ENCODE measurements at places on chromosomes 7 and 10.

- no peak for DNase-seq
Observed at GRCh38 chr10:129709627-129710509, 242.8 kb downstream of the MGMT start.

- DNase-seq = no peak
Observed at GRCh38 chr7:157497367-157497743, 160.6 kb downstream of the DNAJB6 start.

- no peak for DNase-seq
Observed at GRCh38 chr10:7243873-7244272, 167.0 kb downstream of the SFMBT2 start.

- DNase-seq = no peak
Observed at GRCh38 chr10:70926226-70927000, 38.0 kb upstream of the PCBD1 start.

- DNase-seq = no peak
Observed at GRCh38 chr7:149353739-149354504, 91.9 kb downstream of the ZNF783 start.

DNA sequence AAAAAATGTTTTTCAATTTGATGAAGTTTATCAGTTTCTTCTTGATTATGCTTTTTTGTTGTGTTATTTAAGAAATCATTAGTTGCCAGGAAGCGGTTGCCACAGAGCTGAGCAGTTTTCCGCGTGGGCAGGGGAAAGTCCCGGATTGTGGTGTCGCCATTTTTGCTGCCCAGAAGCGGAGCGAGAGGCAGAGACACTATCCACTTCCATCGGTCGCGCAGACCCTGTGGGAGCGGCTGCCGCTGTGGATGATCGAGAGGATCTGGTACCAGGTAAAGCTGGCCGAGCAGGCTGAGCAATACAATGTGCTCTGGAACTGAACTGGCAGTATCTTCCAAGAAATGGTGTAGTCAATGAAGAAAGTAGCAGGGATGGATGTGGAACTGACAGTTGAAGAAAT lies 119.8 kb downstream of the ZNF736 start:
- no peak for DNase-seq

DNA sequence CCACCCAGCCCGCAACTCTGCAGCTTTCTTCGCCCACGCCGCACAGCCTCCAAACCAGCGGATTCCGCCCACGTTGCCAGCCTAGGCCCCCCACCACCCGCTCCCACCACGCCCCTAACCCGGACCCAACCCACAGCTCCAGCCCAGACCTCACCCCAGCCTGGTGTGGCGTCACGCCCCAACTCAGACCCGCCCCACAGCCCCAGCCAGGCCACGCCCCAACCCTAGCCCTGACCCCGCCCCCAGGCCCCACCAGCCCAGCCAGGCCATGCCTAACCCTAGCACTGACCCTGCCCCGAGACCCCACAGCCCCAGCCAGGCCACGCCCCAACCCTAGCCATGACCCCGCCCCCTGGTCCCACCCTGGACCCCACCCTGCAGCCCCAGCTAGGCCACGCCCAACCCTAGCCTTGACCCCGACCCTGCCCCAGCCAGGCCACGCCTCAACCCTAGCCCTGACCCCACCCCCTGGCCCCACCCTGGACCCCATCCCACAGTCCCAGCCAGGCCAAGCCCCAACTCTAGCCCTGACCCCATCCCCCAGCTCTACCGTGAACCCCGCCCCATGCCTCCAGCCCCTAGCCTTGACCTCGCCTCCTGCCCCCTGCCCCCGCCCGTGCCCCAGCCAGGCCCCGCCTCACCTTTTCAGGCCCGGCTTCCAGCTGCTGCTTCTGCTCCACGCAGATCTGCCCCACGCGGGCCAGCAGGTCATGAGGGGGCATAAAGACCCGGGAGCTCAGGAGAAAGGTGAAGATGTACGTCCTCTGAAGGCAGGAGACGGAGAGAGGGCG lies 64.0 kb downstream of the RASGEF1A start:
- DNase-seq = peak; percentile 59

- DNase-seq = no peak
Observed at GRCh38 chr10:97584798-97585438, 729 bp downstream of the HOGA1 start.

GRCh38 chr7:93352881-93353280 lies 120.7 kb downstream of the VPS50 start:
- DNase-seq = no peak

DNA sequence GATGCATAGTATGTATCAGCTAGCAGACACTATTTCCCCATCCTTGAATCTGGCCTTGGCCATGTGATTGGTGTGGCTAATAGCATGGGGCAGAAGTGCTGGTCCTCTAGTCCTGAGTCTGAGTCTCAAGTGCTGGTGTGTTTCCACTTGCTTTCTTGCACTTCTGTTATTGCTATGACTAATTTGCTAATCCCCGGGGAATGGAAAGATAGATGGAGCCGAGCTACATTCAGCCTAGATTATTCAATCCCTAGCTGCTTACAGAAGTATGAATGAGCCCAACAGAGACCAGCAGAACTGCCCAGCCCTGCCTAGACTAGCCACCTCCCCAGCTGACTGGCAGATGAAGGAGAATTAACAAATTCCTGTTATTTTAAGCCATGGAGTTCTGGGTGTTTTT lies 53.2 kb upstream of the SYPL1 start:
- no peak for DNase-seq

DNA sequence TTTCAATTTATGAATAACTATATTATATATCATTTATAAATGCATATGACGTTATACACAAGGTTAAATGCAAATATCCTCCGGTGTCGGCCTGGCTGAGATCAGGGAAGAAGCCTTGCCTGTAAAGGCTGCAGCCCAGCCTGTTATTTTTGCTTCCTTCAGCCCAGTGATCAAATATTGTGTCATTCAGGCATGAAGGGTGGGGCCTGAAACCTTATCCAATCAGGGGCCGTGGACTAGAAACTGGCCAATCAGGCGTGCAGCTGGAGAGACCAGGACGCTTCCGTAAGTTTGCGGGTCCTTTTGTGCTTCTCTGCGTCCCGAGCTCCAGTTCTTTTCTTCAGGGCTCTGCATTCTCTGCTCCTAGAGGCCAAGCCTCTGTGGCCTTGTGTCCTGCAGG lies at the start of gene ZNF722:
Gene ZNF722 (plus strand): TSS at position 301 of the 400 bp plus-strand sequence. CDS start 113 bp downstream, outside the sequence.
- DNase-seq = no peak

- DNase-seq = no peak
Observed at GRCh38 chr10:18178854-18179483, 38.7 kb downstream of the CACNB2 start.

GRCh38 chr10:33719005-33719703 lies 384.7 kb upstream of the NRP1 start:
- no peak for DNase-seq

DNA sequence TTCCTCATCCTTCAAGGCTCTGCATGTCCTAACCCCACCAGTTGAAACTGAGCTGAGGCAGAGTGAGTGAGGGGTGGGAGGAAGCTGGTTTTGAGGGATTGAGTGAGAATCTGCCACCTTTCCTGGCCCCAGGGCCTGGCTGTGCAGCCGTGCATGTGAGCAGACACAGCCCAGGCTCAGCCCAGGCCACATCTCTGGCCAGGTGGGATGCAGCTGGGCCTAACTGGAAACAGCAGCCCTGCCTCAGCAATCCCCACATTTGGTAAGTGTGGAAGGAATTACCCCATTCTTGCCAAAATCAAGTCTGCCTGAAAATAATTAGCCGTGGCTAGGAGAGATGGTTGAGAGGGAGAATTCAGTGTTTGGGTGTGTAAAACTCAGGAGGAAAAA lies 116.6 kb downstream of the NEURL1 start:
- DNase-seq = no peak

GRCh38 chr7:158487631-158488151 lies 99.9 kb downstream of the PTPRN2 start:
- no peak for DNase-seq

DNA sequence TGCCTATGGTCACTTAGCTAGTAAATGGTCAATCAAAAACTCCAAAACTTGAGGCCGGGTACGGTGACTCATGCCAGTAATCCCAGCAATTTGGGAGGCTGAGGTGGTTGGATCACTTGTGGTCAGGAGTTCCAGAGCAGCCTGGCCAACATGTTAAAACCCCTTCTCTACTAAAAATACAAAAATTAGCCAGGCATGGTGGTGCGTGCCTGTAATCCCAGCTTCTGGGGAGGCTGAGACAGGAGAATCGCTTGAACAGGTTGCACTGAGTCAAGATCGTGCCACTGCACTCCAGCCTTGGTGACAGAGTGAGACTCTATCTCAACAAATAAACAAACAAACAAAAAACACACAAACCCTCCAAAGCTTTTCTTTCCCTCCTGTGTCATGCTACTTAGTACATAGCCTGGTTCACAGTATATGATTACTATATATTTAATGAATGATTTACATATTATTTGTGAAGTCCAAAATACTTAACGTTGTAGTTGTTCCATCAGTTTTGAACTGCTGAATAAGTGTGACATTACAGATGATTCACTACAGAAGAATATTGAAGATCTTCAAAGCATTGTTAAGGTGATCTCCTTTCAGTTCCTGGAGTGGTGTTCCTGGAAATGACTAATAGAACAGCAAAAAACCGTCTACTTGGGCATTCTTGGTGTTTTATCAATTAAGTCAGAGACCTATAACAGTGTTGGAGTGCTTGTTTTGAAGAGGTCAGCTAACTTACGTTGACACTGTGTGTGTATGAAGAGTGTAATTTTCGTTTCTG lies 72.9 kb downstream of the ADK start:
- DNase-seq = no peak

GRCh38 chr10:8978100-8978499 lies 923.6 kb downstream of the GATA3 start:
- DNase-seq = no peak

GRCh38 chr10:22319547-22319979 lies 1.3 kb upstream of the BMI1 start:
- DNase-seq = no peak

DNA sequence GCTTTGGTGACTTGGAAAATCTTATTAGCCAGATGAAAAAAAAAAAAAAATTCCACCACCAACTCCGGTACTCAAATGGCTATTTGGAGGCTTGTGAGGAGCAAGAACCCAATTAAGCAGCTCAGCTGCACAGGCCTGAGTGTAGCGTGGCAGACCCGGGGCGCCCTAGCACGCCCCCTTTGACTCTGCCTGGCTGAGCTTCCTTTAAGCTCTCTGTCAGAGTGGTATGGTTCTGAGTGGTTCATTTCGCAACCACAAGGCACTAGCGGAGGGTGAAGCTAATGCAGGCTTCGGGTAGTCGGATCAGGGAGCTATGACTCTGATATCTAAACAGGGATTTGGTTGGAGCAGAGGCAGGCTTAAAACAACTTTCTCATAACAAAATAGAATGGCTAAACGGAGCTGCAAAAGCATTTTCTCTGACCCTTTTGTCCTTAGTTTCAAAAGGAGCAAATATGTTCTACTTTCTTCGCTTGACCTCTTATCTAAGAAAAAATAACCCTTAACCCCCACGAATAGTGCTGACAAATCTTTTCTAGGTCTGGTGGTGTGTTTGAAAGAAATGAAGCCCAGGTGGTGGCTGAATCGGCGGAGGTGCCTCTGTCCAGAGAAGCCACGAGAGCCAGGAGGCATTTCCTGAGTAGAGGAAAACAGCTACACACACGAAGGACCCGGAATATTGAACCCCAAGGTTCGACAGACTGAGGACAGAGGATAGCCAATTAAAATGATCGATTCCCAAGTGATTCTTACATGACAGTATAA lies 285.4 kb upstream of the GLI3 start:
- DNase-seq = no peak

DNA sequence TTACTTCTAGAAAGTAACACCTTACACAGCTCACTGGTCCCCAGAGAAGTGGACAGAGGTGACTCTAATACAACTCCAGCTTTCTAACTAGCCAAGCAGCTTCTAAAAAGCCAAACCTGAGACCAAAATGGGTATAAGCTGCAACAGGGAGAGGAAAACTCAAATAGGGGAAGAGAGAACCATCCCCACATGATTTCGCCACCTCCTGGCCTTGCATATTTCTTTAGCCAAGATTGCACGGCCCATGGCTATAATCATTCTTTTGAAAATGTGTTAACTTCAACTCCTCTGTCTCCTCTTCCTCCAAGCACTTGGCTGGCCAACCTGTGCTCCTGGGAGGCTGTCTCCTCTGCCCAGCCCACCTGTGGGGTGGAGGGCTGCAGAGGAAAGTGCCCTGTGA lies 28.7 kb downstream of the NUP42 start:
- no peak for DNase-seq

- no peak for DNase-seq
Observed at GRCh38 chr10:87632454-87632853, 27.2 kb upstream of the PAPSS2 start.

- DNase-seq = no peak
Observed at GRCh38 chr10:58431903-58432302, 46.7 kb downstream of the TFAM start.

DNA sequence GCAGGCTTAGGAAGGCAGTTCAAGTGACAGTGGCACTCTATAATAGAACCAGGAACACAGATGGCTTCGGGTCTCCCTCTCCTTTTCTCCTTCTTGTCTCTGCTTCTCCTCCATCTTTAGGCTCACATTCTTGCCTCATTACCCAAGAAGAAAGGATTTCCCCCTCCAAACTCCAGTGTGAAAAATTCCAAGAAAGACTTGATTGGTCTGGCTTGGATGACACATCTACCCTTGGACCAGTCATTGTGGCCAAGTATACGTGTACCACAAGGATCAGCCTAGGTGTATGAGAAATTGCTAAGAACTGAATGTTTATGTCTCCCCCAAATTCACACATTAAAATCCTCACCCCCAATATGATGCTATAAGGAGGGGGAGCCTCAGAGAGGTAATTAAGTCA lies 53.9 kb downstream of the PRTFDC1 start:
- DNase-seq = no peak

GRCh38 chr7:27179503-27180430 lies 5.3 kb downstream of the HOXA11 start:
- DNase-seq = peak; percentile 57

DNA sequence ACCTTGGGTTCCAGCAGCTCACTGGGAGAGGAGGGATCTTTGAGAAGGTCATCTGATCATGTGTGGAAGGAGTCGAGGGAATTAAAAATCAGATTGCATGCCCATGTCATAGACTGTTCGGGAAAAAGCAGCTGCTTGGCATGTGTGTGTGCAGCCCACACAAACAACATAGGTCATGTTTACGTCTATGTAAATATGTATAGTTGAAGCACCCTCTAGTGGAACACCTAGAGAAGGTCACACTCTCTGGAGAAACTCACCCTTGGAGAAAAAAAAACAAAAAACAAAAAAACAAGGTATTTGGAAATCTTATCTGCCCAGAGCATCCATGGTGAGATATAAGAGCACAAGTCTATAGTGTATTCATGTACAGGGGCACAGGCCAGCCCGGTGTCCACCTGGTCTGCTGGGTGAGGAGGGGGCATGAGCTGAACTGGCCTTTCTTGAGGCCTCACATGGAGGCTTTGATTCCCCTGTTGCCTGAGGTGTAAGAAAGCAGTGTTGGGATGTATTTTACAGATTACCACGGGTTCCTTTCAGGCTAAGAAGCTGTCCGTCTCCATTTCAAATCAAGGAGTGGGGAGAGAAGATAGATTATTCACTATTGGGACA lies 98.0 kb downstream of the NPY start:
- DNase-seq = no peak

GRCh38 chr7:32500922-32501341 lies 5.6 kb downstream of the AVL9 start:
- no peak for DNase-seq

- no peak for DNase-seq
Observed at GRCh38 chr10:47030191-47030703, 119.0 kb downstream of the PTPN20 start.

Data from activated CD4-positive, alpha-beta T cell treated with anti-CD3 and anti-CD28 coated beads for 4 hours (primary cell).